IMR-90 (cell line): ENCODE measurements at places on chromosomes 5 and 9. TPM values are rescaled to one million over a fixed set of nuclear protein-coding genes. Genes with fewer than 3 reads are reported as not detected.

DNA sequence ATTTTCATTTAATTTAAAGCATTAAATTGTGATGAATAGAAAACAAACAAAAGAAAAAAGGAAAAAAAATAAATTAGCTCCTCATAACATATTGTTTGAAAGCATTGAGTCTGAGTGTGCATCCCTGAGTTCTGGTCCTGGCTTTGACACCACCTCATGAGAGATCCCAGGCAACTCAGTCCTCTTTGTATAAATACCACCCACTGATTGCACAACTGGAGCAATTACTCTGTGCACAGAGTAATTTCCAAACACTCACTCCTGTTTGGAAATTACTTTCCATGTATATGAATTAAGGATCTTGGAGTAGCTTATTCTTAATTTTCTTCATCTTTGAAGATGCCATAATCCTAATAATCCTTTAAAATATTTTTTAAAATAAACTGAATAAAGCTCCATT is 59.4 kb upstream of the C5orf46 start:
- no peaks in the 10 kb centered on the region for H3K27me3 ChIP-seq
- H3K36me3 ChIP-seq = no peaks in the 10 kb centered on the region
- H3K27ac ChIP-seq = no peak overlapping the region
- H3K4me3 ChIP-seq = no peak overlapping the region

DNA sequence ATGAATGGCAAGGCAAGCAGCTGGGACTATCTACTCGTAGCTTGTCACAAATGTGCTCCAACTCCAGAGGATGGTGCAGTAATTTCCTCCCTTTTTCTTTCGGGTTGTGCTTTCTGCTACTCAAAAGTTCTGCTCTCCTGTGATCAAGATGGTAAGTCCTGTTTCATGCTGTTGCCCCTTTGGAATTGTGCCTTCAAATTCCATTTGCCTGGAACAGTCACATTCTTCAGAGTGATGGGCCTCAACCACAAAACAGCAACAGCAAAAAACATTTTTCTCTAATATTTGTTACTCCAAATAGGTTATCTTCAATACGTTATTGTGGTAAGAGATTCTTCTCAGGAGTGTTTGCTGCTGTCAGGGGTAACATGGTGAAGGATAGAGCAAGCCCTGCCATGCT is 209.3 kb downstream of the PALM2AKAP2 start:
- peak; percentile 26 for DNase-seq
- no peaks in the 10 kb centered on the region for H3K27me3 ChIP-seq
- no peak overlapping the region for H3K4me3 ChIP-seq
- H3K36me3 ChIP-seq = no peaks in the 10 kb centered on the region
- H3K27ac ChIP-seq = peak overlapping the region; percentile 5; the same call in 1 of the 2 replicates

NDUFS6 gene
- total RNA-seq = 10.4 and 26.9 TPM in 2 replicates

- no peaks in the 10 kb centered on the region for H3K36me3 ChIP-seq
- no peaks in the 10 kb centered on the region for H3K27me3 ChIP-seq
- peaks cover 12% of the 10 kb centered on the region for H3K4me1 ChIP-seq
Measured at GRCh38 chr9:124248960-124249359, 8.8 kb upstream of the NEK6 start.

DNA sequence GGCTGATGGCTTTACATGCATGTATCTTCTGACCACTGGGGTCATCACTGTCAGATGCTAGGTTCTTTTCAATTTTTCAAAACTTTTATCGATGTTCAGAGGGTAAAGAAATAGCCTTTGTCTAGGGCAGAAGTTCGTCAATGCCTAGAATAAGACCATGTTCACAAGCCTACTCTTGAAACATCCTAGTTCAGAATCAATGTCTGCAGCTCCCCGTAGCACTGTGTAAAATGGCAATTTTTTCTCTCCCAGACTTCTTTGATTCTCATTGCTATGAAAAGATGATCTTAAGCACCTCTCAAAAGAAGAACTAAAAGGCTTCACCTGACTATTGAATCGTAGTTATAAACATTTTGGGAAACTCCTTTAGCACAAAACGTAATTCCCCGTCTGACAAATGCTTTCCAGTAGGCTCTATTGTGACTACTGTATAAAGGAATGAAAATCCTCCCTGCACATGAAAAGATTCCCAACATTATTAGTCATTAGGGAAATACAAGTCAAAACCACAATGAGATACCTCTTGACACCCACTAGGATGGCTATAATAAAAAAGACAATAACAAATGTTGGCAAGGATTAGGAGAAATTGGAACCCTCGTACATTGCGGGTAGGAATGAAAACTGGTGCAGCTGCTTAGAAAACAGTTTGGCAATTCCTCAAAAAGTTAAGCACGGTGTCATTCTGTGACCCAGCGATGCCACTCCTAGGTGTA is 263.5 kb downstream of the ARHGAP26 start:
- DNase-seq = peak; percentile 95
- H3K4me3 ChIP-seq = no peak overlapping the region
- no peak overlapping the region for H3K27ac ChIP-seq
- H3K36me3 ChIP-seq = no peaks in the 10 kb centered on the region

HAPLN1 gene
- under 0.01 and 0.56 TPM in 2 replicates for total RNA-seq

PDLIM4 gene
- total RNA-seq = 61.1 and 97.5 TPM in 2 replicates

DMRT3 gene
- not detected in 2 replicates for total RNA-seq

RNF208 gene
- not detected in 2 replicates for total RNA-seq

ABO gene
- not detected in 2 replicates for total RNA-seq

GRCh38 chr9:76223749-76224340 is 170.4 kb downstream of the RFK start:
- H3K36me3 ChIP-seq = no peaks in the 10 kb centered on the region
- DNase-seq = peak; percentile 77
- H3K27me3 ChIP-seq = no peaks in the 10 kb centered on the region
- no peak overlapping the region for H3K27ac ChIP-seq
- no peak overlapping the region for H3K4me3 ChIP-seq
